Activated gamma-delta T cell treated with anti-CD3 and anti-CD28 coated beads, Interleukin-2, amount 50 U/mL, for 16 hours (primary cell): ENCODE measurements at places on chromosomes 1 and 21.

DNA sequence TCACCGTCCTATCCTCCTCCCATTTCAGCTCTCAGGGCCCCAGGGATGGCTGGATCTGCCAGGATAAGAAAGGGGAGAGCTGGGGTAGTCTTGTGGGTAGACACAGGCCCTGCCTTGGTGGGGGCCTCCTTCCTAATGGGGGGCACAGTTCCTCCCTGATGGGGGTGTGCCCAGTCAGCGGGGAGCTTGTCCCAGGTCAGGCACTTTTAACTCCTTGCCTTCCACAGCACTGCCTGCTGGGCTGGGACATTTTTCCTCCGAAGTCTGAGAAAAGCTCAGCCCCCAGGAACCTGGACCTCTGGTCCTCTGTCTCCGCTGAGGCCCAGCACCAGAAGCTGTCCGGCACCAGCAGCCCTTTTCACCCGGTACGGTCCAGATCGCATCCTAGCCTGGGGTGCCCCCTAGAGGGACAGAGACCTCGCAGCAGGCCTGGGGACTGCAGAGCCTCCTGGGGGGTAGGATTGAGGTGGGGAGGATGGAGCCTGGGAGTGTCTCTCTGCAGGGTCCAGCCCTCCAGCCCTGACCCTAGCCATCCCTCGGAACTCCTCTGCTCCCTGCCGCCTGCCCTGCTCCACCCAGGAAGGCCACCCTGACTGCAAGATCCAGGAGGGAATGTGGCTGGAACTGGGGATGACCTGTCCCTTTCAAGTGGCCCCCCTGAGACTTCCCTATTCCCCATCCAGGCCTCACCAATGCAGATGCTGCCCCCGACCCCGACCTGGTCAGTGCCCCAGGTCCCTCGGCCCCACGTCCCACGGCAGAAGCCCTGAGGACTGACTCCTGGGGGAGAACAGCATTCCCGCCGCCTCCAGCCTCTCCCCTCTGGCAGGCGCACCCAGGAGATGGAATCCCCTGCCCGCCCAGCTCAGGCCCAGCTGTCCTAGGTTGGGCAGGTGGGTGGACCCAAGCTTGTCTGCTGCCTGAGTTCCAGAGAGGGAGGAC, 12.0 kb downstream of the MIIP start:
- DNase-seq: no peak

DNA sequence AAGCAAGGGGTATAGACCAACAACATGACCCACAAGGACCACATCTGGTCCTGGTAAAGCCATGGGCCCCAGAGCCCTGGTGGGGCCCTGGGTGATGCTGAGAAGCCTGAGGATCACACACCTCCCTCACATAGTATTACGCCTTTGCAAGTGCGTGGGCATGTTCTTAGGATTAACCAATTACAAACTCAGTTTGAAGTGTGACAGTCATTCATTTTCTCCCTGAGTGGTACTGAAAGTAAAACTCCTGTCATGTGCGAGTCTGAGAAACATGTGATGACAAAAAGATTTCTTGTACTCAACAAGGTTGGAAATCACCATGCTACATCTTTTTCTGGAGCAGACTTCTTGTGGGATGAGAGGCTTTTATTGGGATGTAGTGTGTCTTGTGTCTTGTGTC, 315.3 kb upstream of the DUSP10 start:
- DNase-seq: no peak

- no peak for DNase-seq
Observed at GRCh38 chr1:61358770-61359455, 276.6 kb downstream of the NFIA start.

DNA sequence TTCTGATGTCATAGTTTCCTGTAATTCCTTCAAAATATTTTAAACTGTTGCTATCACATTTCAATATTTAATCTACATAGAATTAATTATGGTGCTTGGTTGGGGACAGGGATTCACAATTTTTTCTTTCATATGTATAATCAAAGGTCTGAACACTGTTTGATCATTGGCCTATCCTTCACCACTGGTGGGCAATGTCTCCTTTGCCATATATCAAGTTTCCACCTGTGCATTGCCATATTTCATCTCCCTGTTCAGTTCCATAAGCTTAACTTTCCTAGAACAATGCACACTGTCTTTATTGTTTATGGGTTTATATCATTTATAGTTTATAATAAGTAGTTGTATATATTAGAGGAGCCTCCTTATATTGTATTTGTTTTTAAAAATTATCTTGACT, 374.9 kb upstream of the PTBP2 start:
- DNase-seq: no peak

DNA sequence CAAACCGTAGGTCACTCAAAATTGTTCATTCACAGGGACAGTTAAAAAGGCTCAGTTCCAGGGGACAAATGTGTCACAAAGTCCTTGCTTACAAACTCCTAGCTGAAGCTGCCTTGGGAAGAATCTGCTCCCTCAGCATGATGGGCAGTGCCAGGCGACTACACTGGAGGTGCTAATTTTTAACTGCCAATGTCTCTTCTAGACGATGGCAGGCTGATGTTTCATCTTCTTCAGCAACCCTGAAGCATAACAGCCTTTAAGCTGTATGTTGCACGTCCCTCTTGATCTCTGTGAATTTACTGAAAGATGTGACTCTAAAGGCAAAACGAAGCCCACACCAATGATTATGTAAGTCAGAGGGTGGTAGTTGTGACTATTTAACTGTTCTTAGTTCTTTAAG, 11.3 kb downstream of the COA7 start:
- no peak for DNase-seq

GRCh38 chr1:29319300-29320110, 83.2 kb downstream of the PTPRU start:
- DNase-seq: no peak

GRCh38 chr1:29828526-29829447, 592.5 kb downstream of the PTPRU start:
- DNase-seq: no peak

DNA sequence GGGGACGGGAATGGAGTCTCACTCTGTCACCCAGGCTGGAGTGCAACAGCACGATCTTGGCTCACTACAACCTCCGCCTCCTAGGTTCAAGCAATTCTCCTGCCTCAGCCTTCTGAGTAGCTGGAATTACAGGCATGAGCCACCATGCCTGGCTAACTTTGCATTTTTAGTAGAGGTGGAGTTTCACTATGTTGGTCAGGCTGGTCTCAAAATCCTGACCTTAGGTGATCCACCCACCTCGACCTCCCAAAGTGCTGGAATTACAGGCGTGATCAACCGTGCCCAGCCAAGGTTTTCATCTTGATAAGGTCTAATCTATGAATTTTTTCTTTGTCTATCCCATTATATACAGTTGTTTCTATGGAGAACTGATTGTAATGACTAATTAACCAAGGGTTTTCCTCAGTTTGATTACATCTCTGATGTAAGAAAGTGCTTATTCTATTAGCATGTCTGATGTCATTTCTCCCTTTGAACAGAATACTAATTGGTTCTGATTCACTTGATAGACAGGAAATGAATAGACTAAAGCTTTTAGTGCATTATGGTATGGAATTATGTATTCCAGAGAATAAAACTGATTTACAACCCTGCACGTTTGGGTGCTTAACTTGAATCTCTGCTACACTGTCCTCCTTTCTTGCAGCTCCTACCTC, 11.9 kb downstream of the PACC1 start:
- DNase-seq: no peak

DNA sequence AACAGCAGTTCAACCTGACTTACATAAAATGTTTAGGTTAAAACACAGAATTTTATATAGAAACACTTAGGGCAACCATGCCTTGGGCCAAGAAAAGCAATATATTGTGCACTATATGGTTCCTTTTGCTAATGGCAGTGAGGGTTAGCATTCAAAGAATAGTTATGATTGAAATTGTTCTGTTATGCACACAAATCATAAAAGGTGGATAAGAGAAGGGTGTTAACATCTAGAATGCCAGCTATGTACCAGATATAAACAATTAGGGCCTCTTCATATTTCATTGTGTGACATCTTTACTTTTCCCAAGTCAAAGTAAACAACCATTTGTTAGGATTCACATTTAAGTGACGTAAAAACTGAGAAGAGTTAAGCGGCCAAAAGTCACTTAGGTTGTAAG, 308.0 kb upstream of the B3GALT2 start:
- DNase-seq: no peak

- DNase-seq: no peak
Observed at GRCh38 chr1:60065199-60065598, 8.4 kb downstream of the C1orf87 start.

DNA sequence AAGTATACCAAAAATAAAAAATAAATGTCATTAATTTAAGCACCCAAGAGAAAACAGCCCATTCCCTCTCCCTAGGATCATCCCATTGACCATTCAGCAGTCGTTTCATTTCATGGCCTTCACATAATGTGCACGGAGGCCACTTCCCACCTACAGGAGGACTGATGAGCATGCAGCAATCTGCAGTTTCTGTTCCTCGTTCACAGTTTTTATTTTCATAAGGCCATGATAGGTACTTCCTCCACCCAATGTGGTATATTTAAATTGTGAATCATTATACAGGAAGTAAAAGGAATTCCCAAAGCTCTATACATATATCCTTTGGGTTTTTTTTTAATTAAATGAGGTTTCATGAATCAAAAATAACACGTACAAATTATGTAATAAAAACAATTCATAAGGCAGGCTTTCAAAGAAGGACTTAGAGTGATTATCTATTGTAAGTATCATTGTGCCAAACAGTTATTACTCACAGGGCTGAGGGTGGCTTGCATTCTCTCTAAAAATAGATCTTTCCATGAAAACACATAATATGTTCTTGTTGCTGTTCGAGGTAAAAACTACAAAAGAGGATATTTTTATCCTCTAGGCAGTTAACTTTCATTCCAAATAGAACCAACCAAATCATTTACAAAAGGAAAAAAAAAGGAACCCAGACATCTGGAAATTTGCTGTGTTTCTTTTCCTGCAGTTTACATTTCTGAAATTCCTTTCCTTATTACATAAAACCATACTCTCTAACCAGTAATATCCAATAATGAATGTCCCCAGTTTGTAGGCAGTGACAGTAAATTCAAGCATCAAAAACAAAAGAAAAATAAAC, 27.5 kb upstream of the SLC44A3 start:
- DNase-seq: no peak

GRCh38 chr1:178938101-178938958, 67.5 kb upstream of the ANGPTL1 start:
- no peak for DNase-seq

GRCh38 chr1:1920057-1920607, 1.1 kb upstream of the TMEM52 start:
- DNase-seq: no peak

GRCh38 chr1:107514841-107515240, 374.0 kb downstream of the NTNG1 start:
- no peak for DNase-seq

DNA sequence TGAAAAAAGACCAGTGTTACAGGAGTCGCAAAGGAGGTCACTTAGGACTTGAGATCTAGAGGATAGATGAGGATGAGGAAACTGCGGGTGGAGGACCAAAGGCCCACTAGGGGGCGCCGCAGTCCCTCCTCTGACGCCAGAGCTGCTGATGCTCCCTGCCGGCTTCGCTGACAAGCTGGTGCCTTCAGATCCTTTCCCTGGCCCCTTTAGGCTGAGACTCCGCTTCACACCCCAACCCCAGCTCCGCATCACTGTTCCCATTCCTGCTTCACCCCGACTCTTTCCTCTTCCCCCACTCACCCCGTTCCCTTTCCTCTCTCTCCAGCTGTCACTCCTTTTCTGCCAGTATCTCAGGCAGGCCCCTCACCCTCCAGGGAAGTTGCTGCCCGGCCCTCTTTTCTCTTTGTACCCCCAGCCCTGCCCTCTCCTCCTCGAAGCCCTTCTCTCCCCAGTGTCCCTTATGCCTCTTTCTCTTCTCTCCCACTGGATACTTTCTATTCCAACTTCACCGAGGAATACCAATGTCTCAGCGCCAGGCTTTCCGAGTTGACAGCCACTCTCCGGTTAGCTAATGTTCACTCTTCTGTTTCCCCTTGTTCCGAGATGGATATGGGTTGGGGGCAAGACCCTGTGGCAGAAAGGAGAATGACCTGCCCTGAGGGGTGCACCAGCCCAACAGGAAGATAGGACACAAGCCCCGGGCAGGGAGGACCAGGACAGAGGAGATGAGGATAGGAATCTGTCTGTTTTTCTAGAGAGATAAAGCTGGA, 4.5 kb downstream of the KCNJ9 start:
- DNase-seq: peak; percentile 63

GRCh38 chr1:244869364-244869827, 5.1 kb upstream of the HNRNPU start:
- DNase-seq: no peak

DNA sequence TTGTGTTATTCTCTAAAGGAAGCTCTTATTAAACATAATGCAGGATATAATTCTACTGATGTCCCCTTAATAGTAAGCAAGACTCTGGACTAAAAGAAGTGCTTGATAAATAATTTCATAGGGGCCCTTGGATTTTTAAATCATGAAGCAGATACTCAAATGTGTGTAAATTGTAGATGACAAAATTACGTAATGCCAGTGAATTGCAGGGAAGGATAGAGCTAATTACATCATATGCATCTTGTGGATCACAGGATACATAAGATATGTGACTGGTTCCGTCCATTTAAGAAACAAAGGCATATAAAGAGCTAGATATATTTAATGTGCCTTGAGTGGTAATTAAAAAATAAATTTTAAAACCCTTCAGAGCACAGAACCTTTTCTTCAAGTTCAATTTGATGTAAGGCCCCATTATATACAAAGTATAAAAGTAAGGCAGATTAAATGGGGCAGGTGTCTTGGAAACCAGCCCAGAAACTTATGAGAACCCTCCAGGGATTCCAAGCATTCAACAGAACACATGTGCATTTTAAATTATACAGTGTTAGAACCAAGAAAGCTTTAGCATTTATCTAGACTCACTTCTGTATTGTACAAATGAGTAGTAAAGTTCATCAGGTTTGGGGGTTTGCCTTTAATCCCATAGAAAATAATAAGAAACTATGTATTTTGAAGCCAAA, 190.4 kb downstream of the NCAM2 start:
- DNase-seq: no peak

GRCh38 chr21:31730712-31731055, 1.2 kb downstream of the SCAF4 start:
- DNase-seq: no peak

DNA sequence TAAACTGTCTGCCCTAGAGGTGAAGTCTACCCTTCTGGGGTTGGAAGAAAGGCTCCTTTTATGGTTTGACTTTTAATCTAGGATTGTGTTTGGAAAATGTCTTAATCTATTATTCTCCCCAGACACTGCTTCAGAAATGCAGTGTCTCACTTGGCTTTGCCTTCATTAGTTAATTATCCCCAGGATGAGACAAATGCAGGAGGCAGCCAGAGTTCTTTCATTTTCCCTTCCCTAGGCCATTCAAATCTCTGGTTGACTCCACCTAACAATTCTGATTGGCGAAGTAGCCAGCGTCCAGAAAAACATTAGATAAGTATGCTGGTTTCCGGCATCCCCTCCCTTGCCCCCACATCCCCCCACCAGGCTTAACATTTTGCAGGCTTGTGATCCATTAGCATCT, 325.8 kb upstream of the PBX1 start:
- no peak for DNase-seq

- no peak for DNase-seq
Observed at GRCh38 chr1:100377590-100378361, 25.5 kb downstream of the CDC14A start.
